ENCODE measurements at places on chromosomes 13 and 19.
A peak's percentile ranks its signal among the peaks of the same experiment; 100 is the strongest.

DNA sequence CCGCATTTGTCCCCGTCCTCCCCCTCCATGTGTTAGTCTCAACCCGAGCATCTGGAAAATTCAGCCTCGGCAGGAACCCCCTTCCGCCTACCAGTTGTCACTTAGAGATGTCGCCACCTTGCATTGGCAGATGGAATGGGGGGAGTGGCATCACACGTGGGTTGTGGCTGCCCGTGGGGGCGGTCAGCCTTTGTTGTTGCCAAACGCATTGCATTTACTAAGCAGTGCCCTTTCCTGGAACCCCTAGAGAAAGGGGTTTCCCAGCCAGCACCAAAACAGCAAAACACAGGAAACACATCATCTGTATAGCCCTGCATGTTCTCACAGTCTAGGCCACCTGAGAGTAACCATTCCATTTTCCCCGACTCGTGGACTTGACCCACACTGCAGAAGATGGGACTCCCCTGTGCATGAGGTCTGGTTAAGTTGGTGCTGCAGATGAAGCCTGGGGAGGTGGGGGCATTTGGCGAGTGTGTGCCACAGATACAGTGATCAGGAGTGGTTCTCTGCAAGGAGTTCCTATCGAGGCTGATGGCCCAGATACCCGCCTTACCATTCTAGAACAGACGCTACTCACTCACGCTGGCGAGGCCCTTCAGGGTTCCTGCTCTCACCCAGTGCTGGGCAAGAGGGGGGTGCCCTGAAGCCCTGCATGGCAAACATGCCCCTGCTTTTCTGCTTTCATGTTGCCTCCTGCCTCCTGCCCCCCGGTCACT, 38.3 kb downstream of the TMED1 start:
- no peak for DNase-seq

DNA sequence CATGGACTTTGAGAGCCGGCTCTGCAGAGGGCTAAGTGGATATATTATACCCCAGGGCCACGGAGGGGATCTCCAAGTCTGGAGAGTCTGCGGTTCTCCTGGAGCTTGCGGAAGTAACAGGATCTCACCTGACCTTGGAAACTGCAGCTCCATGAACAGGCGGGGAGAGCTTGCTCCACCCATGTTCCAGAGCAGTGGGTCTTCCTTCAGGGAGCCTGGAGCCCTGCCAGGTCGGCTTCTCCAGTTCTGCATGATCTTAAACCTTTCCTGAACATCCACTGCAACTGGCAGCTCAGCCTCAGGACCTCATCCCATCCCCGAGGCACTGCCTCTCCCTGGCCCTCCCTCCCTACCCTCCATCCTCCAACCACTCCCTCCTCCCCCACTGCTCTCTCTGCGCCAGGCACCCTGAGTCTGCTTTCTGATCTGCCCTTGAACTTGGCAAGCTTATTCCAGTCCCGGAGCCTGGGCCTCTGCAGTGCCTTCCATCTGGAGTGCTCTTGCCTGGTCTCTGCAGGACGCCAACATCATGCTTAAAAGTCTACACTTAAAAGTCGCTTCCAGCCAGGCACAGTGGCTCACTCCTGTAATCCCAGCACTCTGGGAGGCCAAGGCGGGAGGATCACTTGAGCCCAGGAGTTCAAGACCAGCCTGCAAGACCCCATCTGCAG, 13.2 kb downstream of the ATCAY start:
- no peak for DNase-seq

DNA sequence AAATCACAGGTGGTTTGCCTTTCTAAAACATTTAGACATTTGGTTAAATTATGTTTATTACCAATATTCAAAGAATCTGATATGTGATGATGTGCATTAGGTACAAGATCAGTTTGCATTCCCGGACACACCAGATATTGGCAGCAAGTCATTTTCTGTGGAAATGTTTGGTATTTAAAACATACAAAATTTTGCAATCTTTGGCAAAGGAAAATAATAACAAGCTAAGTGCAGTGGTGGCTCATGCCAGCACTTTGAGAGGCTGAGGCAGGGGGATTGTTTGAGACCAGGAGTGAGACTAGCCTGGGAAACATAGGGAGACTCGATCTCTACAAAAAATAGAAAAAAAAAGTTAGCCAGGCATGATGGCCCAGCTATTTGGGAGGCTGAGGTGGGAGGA, 29.1 kb upstream of the TSC22D1 start:
- DNase-seq, result no peak

DNA sequence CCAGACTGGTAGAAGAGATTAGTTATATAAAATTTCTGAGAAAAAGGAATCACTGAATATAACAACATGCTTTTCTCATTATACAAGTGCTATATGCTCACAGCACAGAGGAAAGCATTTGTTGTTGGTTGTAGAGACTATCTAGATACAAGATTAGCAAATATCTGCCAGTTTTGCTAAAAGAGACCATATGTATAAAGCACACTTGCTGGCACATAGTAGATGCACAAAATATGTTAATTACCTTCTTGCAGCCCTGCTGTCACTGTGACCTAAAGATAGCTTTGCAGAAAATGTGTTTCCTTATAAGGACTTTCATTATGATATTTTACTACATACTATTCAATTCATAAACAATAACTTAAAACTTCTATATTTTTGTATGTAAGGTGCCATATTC, 755.1 kb downstream of the PCDH9 start:
- no peak for DNase-seq

DNA sequence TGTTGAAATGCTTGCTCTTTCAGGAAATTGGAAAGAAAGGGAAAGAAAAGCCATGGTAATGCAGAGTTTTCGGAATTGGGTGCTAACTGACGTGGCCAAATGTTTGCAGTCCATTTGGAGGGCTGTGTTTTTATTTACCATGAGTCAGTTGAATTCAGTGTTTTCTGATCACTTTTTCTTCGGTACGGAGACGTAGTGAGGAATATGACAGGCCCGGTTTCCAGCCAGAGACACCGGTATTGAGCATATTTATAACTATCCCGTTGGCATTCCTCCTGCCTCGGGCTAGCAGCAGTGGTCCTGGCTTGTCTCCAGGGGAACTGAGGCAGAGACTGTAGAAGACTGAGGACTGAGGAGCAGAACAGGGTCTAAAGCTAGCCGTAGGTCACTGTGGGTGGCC, 1.0 kb downstream of the CDC16 start:
- DNase-seq, result no peak

- DNase-seq, result no peak
Measured at GRCh38 chr13:77863144-77863543, 55.5 kb downstream of the EDNRB start.

GRCh38 chr19:41577144-41577830, 1.3 kb downstream of the CEACAM21 start:
- DNase-seq, result no peak

DNA sequence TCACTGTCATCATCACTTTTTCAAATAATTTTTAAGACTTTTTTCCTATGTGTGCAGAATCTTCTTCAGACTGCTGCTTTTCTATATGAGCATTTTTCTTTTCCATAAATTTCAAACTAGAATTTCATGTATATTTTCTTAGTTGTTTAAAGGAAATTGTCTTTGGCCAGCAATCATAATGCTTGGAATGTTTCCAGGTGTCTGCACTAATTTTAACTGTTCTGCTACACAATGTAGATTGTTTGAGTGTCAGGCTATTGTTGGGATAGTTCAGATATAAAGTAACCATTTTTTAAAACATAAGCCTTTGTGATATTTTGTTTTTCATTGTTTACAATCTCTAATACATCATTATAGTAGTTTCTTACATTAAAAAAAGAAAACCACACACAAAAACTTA, 1418.5 kb downstream of the EFNB2 start:
- DNase-seq, result no peak

GRCh38 chr19:38975861-38976271, 324 bp upstream of the FBXO17 start:
- no peak for DNase-seq

DNA sequence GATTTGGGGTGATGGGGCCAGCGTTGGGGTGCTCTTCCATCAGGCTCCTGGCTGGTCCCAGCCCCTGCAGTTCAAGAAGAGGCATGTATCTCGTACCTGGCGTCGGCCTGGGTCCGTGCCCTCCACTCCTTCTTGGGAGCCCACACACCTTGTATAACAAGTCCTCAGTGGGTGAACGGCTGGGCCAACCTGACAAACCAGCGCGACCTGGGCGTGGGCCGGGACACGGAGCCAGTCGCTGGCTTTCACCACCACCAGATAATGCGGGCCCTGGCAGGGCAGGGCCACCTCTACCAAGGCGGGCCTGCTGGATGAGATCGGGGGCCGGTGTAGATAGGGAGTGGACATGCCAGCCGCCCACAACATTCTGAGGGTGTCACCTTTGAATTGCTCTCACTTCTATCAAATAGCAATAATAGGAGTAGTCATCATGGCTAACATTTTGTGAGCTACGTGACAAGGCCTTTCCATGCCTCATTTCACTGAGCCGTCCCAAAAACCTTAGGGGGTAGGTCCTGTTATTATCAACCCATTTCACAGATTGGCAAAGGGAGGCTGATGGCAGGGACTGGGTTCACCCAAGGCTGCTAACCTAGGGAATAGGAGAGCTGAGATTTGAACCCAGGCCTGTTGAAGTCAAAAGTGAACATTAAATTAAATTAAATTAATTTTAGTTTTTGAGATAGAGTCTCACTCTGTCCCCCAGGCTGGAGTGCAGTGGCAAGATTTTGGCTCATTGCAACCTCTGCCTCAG, 3.5 kb downstream of the CYP4F22 start:
- no peak for DNase-seq

DNA sequence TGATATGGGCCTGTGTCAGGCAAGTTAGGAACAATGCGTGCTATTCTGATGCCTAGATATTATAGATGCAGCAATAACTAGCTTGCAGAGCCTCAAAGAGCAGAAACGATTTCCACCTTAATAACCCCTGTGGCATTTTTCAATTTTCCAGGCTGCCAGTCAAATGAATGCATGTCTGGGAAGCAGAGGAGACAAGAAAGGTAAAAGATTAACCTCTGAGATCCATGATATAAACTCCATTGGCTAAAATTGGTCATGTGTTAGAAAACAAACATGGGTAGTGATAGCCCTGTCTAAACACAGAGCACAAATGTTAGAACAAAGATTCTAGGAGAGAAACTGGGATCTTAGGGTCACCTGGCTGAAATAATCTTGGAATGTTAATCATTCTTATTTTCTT, 811.1 kb downstream of the DIAPH3 start:
- no peak for DNase-seq

- no peak for DNase-seq
Measured at GRCh38 chr13:40756042-40756441, 14.9 kb downstream of the MRPS31 start.

- DNase-seq, result no peak
Measured at GRCh38 chr19:57016076-57016475, 103.7 kb upstream of the USP29 start.

DNA sequence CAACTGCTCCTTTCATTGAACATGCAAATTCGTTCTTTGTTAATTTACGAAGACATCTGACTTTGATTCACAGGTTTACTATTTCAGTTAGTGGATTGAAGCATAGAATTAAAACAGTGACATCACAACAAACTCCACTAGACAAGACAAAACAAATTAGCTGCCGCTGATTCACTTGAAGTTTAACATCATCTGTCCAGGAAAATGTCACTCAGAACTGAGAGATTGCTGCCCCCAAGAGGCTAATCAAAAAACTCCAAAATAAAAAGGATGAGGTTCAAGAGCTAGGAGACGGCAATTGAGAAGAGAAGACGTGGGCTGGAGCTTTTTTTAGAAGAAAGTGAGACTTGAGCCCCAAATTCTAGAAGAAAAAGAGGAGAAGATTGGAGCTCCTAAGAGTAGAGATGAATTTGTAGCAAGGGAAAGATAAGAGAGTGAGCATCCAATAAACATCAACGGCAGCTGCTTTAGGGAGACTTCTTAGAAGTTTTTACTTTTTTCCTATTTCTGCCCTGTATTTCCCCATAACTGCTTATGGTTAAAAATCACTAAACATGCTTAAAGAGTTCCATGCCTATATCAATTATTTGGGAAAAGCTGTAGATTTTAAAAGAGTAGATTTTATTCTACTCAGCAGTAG, 40.8 kb upstream of the TPP2 start:
- DNase-seq, result peak; percentile 22

DNA sequence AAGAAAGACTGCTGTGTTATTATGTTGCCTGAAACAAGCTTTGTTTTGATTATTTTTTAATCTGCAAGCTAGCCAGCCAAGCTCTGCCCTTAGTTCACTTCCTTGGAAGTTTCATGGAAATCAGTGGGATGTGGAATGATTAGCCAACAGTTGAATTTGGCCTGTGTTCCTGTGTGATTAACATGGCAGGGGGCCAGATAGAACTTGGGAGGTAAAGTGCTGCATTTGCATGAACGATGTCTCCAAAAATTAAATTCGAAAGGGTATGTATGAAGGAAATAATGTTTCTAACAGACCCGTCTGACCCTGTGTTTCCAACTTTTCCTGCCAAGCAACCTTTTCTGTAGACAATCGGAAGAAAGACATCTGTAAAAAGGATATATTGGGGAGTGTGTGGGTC, 32.2 kb downstream of the UFM1 start:
- DNase-seq, result no peak

- no peak for DNase-seq
Measured at GRCh38 chr19:17753976-17754375, 2.7 kb downstream of the FCHO1 start.

- no peak for DNase-seq
Measured at GRCh38 chr19:5964816-5965565, 12.9 kb downstream of the RANBP3 start.

GRCh38 chr19:50772476-50772875, 2.2 kb downstream of the GPR32 start:
- no peak for DNase-seq

DNA sequence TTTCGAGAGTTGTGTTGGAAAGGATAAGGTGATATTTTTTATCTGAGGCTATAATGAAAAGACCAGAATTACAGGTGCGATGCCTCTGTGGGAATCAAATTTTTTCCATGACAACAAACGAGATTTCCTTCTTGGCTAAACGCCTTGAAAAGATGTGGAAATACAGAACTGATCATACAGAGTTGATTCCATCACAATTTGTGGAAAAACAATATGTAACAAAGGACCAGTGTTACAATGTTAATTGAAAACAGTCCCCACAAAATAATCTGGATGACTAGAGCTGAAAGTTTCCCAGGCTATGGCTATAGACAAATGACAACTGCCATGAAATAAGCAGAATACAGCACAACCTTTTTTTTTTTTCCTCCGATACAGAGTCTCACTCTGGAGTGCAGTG, 628.9 kb downstream of the DIAPH3 start:
- no peak for DNase-seq

DNA sequence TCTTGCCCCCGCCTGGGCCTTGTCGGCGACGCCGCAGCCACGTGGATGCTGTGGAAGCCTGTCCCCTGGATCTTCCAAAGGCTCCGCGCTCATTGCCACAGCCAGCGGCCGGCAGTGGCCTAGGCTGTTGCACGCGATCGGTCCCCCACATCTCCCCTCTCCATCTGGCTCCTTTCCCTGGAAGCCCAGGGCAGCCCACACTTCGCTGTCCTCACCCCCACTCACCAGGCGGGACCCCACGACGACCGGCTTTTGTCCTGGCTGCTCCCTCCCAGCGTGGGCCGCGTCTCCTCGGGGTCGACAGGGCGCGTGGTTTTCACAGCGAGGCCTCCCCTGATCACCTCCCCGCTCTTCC, 605 bp upstream of the TEX30 start:
- no peak for DNase-seq
